AG09309 (cell line): ENCODE measurements at places on chromosomes 3 and 15.
A peak's percentile ranks its signal among the peaks of the same experiment; 100 is the strongest.

DNA sequence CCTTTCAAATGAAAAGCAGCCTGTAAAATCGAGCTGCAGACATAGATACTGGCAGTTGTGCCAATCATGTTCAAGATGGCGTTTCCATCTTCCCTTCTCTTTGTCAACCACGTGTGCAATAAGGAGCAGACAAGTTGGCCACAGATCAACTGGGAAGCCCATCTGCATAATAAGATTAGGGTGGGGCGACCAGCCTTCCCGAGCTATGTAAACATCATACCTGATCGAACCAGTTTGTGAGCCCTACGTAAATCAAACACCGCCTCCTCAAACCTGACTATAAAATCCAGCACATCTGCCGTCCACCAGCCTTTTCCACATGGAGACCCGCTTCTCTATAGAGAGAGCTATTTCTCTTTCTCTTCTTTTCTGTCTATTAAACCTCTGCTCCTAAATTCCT is 37.2 kb downstream of the TRIM42 start:
- DNase-seq = no peak

DNA sequence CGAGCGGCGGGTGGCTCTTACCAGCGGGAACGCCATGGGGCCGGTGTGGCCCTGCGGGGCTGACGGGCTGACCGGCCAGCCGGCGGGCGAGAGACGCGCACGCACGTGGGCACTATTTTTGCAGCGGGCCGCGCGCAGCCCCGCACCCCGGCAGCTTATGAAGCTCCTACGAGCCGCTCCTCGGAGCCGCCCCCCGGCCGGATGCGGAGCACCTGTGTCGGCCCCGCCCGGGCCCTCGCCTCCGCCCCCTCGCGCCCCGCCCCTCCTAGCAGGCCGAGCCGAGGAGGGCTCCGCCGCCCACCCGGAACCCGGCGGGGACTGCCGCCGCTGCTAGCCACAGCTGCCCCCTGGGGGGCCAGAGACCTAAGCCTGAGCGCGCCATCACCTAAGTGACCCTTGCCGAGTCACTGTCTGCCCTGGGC is 683 bp upstream of the CPEB1 start:
- no peak for DNase-seq

GRCh38 chr15:64944961-64945360 is 33.3 kb downstream of the ANKDD1A start:
- no peak for DNase-seq

- no peak for DNase-seq
These were observed 3.6 kb downstream of the CTNNB1 start for GRCh38 chr3:41202834-41203345.

DNA sequence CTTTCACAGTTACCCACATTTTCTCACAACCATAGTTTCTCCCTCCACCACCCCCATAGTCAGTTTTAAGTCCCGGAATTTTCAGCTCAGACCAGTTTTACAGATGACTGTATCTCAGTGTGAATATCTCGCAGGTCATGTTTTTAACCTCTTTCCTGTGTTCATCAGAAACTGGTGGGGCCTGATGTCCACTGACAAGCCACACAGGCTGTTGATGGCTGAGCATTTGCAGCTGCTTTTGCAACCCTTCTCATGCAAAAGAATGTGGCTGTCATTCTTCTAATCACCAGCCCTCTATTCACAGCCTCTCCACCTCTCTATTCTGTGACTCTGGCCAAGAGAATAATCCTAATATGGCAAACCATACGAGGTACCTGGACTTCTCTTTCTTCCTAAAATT is 8.5 kb downstream of the GYG1 start:
- no peak for DNase-seq

DNA sequence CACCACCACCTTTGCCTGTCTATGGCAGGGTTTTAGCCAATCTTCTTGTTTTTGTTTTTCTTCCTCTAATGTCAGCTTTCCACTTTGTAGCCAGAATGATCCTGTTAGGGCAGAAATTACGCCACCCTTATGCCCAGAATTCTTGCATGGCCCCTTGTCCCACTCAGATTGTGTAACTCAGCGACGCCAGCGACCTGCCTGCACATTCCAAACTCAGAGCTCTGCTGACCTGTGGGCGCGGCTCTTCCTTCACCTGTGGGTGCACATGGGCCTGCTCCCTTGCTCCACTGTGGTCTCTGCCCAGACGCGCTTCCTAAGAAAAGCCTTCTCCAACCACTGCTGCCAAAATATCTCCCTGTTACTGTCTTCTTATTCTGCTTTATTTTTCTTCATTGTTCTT is 45.0 kb downstream of the MED12L start:
- no peak for DNase-seq

DNA sequence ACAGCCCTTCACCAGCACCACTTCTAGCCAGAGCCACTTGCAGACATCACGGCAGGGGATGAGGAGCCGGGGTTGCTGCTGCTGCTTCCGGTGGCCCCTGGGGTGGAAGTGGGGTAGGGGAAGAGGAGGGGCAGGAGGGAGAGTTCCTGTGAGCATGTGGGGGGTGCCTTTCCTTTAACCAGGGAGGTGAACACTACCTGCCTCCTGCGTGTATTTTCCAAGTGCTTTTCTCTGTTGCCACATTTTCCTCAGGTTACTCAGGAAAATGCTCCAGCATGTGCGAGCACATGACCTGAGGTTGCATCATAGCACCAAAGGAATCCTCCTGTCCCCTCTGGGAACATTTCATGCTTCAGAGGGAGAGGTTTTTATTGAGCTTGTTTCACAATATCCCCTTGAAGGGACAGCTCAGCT is 12.2 kb upstream of the SACM1L start:
- peak; percentile 55 for DNase-seq

- DNase-seq = no peak
These were observed 4.1 kb upstream of the MINAR1 start for GRCh38 chr15:79427781-79428598.
